ENCODE measurements at places on chromosomes 13 and 19. TPM values are rescaled to one million over a fixed set of nuclear protein-coding genes. Genes with fewer than 3 reads are reported as not detected.

Gene CCNA1
- 0.21 TPM for total RNA-seq

Gene ZNF560
- not detected for total RNA-seq

Gene EDDM13
- 0.30 TPM for total RNA-seq

DNA sequence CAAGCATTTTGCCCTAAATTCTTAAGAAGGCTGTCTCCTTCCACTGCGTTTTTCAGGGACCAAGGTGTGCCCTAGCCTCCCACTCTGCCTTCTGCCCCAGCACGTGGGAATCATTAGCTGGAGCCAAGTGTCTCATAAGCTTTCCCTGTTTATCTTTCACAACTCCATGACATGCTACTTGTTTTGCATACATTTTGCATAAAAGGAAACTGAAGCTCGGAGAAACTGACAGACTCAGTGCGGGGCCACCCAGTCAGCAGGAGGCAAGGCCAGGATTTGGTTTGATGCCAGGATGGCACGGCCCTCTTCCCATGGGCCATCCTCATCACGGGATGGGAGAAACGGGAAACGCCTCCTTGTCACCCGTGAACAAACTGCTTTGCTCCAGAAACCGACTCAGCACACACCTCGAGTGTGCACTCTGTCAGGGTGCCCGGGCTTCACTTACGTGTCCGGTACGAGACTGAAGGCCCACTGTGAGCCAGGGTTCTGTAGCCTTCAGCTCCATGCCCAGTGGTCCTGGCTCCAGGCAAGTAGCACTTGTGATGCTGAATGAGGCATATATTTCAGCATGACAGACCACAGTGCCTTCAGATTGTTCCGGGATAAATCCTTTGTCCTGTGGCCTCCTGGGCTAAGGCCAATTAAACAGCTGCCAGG, 9.6 kb downstream of the CEBPA start:
- no peak for DNase-seq

GRCh38 chr13:83056269-83056668, 826.0 kb downstream of the SLITRK1 start:
- DNase-seq, result no peak

GRCh38 chr13:98129059-98129746, 13.7 kb upstream of the FARP1 start:
- no peak for DNase-seq

DNA sequence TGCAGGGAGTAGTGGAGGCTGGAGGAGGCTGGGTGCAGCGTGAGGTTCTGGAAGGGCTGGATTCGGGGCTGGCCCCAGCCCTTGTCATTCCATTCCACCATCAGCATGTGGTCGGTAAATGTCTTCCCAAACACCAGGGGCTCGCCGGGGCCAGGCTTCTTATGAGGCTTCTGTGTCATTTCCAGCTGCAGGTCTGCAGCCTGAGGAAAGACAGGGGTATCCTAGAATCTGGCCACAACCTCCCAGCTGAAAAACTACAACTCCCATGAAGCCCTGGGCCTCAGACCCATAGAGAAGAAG, 4.4 kb downstream of the BCAT2 start:
- DNase-seq, result peak; percentile 66

DNA sequence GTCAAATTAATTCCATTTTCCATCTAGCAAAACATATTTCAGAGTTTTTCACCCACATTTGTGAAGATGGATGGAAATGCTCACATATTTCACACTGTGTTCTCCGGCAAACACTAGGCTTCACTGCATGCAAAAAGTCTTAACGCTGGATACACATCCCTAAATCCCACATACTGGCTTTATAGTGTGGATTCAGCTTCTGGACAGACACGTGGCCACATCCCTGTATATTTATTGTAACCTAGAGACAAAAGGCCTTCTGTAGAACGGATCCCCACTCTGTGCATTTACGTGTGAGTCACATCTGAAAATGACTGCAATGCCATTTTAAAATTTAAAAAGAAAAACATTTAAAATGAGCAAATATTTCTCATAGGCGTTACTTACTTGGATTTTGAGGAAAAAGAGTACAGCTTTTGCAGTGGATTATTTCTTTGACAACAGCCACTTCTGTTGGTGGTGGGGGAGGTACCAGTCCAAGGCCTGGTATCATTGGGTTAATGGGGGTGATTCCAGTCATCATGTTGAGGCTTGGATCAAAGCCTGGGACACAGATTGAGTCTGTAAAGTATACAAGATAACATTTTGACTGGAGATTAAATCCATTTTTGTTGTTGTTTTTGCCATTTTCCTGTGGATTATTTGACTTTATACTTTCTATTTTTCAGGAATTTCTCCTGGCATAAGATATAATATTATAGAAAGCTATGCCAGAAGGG, 337.7 kb downstream of the DNAJC15 start:
- DNase-seq, result no peak

- no peak for DNase-seq
Observed at GRCh38 chr19:47370045-47370611, 21.0 kb downstream of the DHX34 start.

- peak; percentile 46 for DNase-seq
Observed at GRCh38 chr19:571566-571974, 826 bp upstream of the BSG start.

Data from activated CD4-positive, alpha-beta T cell treated with anti-CD3 and anti-CD28 coated beads for 36 hours (primary cell).